Stimulated activated CD4-positive, alpha-beta T cell treated with anti-CD3 and anti-CD28 coated beads, TNF-alpha, amount 100 ng/mL, for 1 hour (primary cell): ENCODE measurements at places on chromosomes 3 and 15.

DNA sequence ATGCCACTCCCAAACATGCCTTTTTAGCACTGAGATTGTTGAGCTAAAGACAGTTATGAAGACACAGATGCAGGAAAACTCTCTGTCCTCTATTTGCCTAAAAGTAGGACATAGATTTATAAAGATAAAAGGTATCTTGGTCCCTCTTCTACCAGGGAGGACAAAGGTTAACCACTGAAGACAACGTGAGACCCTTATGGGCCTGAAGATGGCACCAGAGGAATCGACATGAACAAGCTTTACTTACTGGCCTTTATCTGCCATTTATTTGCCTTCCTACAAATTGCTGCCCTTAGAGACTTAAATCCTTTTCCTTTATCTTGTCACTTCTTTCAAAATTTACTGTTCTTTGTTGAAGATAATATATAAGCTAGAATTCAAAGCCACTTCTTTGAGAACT is 109.7 kb upstream of the FAM3D start:
- no peak for DNase-seq

DNA sequence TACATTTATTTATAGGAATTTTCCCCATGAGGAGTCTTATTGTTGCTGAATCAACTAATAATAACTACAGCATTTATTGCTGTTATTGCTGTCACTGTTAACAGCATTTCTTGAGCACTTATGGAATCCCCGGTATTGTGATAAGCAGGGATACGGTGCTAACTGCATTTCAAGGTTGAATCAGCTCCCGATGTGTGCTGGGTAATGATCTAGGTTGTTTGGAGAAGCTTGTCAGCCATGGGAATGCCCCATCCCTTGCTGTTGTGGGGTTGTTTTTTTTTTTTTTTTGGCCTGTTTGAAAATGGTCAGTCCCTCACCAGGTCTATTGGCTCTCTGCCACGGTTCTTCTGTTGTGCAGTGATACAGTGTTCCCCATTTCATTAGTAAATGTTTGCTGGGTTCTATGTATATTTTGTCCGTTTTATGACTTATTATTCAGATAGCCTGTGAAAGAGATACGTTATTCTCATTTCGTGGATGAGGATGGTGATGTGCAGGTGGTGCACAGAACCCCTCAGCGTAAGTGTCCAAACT is 48.5 kb downstream of the MED12L start:
- DNase-seq: no peak

DNA sequence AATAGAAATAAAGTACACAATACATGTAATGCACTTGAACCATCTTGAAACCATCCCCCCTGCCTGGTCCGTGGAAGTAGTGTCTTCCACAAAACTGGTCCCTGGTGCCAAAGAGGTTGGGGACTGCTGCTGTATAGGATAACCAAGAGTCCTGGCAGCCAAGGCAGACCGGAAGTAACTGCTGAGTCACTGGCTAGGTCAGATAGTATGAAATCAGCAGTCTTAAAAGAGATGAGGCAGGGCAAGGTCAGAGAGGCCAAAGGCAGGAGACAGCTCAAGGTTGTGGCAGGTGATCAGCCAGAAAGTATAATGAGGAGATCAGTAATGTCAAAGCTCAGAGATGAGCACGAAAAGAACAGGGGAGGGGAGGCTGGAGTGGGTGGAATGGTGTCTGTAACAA is 60.2 kb downstream of the MAP3K13 start:
- DNase-seq: no peak

GRCh38 chr3:112413074-112413473 is 80.1 kb downstream of the CD200 start:
- DNase-seq: no peak
